Stimulated activated CD4-positive, alpha-beta T cell treated with anti-CD3 and anti-CD28 coated beads, Interleukin-2, amount 100 ng/mL, for 4 hours (primary cell): ENCODE measurements at places on chromosomes 1 and 21.

- no peak for DNase-seq
These were observed 7.2 kb upstream of the EPS15 start for GRCh38 chr1:51526248-51526647.

- DNase-seq: no peak
These were observed 60.5 kb downstream of the ERI3 start for GRCh38 chr1:44294588-44295007.

GRCh38 chr21:35046263-35046624 is 2.9 kb downstream of the RUNX1 start:
- DNase-seq: no peak

DNA sequence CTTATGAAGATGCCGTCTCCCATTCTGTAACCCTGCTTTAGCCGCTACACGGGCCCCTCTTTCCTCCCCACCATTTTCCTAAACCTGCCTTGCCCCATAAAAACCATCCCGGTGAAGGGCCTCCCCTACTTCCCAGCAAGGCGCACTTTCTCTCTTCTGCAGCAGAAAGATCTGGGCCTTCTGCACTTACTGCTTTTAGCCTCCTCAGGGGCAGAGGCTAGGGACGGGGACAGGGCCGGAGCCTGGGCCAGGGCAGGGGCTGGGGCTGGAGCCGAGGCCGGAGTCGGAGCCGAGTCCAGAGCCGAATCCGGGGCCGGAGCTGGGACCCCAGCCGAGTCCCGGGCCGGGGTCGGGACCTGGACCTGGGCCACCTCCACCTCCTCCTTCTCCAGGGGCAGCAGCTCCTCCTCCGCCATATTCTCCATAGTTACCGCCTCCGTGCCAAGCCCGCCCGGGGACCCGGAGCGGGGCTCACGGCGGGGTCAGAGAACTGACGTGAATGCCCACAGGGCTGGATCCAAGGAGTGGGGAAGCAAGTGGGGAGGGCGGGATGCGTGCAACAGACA is 382 bp downstream of the TRMT1L start:
- DNase-seq: no peak

- DNase-seq: no peak
These were observed 448 bp downstream of the AURKAIP1 start for GRCh38 chr1:1374589-1374928.

- DNase-seq: no peak
These were observed 56.3 kb upstream of the HTR1D start for GRCh38 chr1:23273450-23274133.

GRCh38 chr1:108028841-108029388 is 63.9 kb upstream of the VAV3 start:
- no peak for DNase-seq

- DNase-seq: no peak
These were observed 2.1 kb downstream of the TEX38 start for GRCh38 chr1:46673749-46674182.

GRCh38 chr1:13956393-13956792 is 256.4 kb downstream of the PRDM2 start:
- DNase-seq: no peak

DNA sequence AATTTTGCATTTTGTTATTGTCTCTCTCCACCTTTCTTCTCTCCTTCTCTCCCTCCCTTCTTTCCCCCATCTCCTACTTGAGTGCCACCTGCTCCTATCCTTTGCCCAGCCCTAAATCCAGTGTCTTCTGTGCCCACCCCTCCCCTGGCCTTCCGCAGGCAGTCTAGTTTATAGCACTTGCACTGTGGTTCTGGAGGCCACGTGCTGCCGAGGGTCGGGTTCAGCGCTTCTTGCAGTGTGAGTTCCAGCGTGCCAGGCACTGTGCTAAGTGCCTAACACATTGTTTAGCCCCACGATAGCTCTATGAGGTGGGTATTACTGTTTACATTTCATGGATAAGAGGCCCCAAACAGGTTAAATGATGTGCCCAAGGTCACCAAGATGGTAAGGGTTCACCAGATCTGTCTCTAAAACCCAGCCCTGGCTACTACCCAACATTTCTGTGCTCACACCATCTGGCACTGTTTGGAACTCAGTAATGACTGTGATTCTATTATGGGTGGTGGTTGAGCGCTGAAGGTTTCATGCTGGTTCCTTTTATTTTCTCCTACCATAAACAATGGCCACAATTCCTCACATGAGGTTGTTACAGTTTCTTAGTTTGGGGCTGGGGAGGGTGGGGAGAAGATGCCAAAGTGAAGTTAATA is 14.1 kb upstream of the ATP1A4 start:
- no peak for DNase-seq

DNA sequence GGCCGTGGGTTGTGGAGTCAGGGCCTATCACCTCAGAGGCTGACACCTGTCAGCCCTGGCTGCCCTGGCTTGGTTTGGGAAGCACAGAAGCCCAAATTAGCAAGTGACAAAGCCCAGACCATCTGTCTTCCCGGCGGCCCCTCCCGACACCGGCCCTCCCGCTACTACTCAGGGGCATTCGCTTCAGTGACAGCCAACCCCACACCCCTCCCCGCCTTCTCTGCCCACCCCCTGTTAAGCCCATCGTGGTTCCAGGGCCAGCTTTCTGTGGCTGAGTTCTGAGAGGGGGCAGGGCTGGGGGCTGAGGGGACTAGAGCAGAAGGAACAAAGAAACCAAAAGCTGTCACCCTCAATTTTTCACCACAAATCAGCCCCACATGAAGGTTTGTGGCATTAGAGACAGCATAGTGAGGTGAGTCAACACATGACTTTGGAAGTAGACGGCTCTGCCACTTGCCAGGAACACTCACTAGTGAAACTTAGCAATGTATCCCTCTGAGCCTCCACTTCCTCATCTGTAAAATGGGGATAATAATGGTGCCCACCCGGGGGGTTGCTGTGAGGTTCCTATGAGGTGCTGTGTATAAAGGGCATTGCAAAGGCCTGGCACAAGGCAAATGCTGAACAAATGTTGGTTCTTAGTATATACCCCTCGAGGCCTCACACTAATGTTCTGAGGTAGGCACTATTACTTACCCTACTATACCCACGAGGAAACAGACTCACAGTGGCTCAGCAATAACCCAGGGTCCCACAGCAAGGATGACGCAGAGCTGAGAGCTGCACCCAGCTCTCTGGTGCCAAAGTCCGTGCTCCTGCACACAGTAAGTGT is 5.2 kb upstream of the TNNI1 start:
- DNase-seq: no peak

DNA sequence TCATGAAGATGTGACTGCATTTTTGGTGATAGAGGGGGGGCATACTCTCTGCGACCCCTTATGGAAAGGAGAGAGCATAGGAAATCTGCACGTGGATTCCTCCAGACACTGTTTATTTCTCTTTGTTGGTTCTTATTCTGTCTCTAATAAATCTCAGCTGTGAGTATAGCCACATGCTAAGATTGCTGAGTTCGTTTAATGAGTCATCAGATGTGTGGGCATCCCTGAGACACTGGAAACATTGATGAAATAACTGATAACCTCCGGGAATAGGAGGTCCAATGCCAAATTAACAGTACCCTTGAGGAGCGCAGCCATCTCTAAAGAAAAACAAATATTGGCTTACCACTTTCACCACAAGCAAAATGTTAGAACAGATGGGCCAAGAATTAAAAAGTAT is 880.2 kb upstream of the NEGR1 start:
- no peak for DNase-seq

DNA sequence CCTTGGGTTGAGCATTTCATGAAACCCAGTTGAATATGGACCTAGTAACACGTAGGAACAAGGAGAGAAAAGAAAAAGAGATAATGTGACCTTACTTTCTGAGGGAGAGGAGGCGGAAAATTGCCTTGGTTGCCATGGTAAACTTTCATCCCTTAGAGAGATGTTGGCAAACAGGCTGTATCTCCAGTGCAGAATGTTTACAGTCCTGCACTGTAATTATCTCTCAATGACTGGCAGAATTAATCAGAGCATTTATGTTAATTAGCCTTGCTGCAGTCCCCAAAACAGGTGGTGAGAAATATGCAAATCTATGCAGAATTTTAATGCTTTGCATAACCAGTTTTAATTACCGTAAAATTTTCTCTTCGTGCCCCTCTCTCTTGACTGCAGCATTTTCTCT is 147.3 kb downstream of the CD247 start:
- no peak for DNase-seq

DNA sequence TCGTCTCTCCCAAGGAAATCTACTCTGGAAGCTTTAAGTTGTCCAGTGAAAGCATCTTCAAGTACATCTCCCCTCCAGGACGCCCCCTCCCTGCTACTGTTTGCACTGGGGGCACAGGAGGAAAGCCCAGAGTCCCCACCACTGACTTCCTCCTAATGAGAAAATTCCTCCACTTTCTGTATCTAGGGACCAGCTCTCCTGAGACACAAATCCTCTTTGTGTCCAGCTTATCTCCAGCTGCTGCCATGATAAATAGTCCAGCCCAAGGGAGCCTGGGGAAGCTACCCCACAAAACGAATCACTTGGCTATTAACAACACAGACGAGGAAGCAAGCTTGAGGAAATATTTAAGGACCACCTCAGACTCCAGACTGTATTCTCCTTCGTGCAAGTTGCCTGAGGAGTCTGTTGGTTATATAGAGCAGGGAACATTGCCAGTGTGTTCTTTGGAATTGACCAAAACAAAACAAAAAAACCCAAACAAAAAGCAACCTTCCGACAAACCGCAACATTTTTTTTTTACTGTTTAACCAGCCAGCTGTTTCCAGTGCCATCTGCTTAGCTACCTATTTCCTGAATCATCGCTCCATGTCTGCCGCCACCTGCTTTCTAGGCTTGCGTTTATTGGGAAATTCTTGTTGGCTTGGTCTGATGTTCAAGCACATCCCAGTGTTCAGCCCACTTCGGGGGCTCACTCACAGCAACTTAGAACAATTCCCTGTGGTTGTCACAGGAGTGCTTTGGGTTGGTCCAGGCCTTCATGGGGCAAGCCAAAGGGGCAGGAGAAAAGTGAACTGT is 7.7 kb downstream of the C1orf226 start:
- no peak for DNase-seq
